ENCODE measurements at places on chromosomes 5 and 9. TPM values are rescaled to one million over a fixed set of nuclear protein-coding genes. Genes with fewer than 3 reads are reported as not detected.
A peak's percentile ranks its signal among the peaks of the same experiment; 100 is the strongest.

The PCDHA1 gene
- total RNA-seq: not detected

DNA sequence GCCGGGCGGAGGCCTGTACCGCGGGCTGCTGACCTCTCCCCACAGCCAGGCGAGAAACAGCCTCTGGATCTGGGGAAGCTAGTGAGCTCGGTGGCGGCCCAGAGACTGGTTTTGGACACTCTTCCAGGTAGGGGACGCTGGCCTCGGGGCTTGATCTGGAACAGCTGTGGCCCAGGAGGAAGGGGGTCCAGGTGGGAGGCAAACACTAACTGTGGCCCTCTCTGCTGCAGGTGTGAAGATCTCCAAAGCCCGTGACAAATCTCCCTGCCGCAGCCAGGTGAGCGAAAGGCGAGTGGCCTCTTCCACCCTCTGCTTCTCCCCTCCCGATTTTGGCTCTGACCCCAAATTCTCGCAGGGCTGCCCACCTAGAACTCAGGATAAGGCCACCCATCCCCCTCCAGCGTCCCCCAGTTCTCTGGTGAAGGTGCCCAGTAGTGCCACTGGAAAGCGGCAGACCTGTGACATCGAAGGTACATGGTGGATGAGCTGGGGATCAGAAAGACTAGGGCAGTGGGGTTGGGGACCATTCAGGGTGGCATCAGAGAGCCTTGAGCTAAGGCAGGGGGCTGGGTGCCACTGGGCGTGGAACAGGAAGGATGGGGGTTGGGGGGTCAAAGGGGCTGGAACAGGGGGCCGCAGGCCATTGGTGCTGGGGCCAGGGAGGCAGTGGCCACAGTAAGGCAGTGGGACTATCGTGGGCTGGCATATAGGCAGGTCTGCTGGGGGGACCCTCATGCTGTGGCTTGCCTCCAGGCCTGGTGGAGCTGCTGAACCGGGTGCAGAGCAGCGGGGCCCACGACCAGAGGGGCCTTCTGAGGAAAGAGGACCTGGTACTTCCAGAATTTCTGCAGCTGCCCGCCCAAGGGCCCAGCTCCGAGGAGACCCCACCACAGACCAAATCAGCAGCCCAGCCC, 12.9 kb upstream of the SLC34A1 start:
- DNase-seq: no peak

- no peak for DNase-seq
These were observed 11.7 kb downstream of the B4GALT7 start for GRCh38 chr5:177611446-177612214.

The MYO10 gene
- total RNA-seq: 11.2 TPM

- DNase-seq: no peak
These were observed 866.1 kb downstream of the TLE4 start for GRCh38 chr9:80437825-80438224.

GRCh38 chr5:51466214-51466613, 83.0 kb downstream of the ISL1 start:
- DNase-seq: no peak

The SPATA31A3 gene
- total RNA-seq: not detected

- no peak for DNase-seq
These were observed 142.5 kb upstream of the DMRT1 start for GRCh38 chr9:698954-699353.

- DNase-seq: no peak
These were observed 14.7 kb downstream of the SNX30 start for GRCh38 chr9:112765281-112765680.

DNA sequence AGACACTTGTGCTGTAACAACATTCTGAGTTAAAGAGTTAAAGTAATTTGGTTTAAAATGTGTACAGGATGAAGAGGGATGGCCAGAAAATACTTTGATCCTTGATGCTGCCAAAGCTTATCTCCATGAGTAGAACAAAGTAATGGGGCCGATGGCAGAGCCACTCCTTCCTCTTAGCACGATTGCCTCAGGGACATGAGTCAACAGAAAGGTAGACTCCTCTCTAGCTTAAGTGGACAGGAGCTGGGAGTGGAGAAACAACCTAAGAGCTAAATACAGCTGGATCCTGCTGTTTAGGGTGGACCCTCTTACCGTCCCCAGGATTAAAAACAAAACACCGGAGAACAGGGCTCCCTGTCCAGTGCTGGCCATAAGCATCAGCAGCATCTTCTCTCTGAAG, 267.3 kb downstream of the IRX1 start:
- no peak for DNase-seq

- DNase-seq: no peak
These were observed 59.1 kb upstream of the CAMK4 start for GRCh38 chr5:111165058-111165457.

GRCh38 chr9:79617395-79617794, 45.6 kb downstream of the TLE4 start:
- DNase-seq: no peak

The WWC1 gene
- total RNA-seq: 0.97 TPM

DNA sequence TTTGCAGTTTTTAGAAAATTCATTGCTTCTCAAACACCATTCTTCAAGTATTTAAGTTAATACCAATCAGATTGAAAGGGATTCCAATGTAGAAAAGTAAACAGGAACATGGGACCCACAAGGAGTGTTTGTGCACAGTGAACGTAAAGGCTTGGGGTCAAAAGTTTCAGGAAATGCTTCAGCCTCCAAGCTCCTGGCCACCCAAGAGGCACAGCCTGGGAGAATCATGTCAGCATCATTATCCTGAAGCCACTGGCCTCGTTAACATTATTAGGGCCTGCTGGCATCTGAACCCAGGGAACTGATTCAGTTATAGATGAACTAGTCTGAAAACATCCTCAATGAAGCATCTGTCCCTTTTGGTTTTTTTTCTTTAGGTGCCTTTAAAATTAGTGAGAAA, 122.9 kb downstream of the NXNL2 start:
- DNase-seq: no peak

The CARD6 gene
- 14.9 TPM for total RNA-seq

DNA sequence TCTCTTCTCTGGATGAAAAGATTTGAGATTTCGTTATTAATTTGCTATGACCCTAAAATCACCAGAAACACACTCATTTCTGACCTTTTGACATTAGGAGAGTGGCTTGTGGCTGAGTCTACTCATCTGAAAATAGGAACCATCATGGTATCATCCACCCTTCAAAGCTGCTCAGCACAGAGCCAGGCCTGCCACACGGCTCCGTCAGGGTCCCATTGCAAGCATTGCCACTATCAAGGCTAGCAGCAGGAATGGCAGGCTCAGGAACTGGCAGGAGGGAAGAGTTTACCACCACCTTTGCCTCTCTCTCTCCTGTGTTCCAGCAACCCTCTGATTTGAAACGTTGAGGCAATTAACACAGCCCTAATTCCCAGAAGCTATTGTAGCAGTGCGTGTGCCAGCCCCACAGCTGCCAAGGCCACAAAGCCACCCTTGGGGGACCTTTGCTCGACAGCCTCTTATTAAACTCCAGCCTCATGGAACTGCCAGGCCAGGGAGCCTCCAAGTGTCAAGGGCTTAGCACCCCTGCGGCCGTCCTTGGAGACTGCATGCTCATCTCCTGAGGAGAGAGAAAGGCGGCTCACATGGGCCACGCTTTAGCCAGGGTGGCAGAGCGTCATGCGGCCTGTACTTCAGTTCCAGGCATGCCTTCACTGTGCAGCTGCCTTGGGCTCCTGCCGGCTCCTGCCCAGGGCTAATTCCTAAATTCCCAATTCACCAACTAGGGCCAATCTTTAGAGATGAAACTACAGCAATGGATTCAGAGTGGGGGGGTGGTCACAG, 145.9 kb downstream of the ROR2 start:
- peak; percentile 76 for DNase-seq

- DNase-seq: no peak
These were observed 267.9 kb downstream of the FBXL17 start for GRCh38 chr5:108113950-108114349.

DNA sequence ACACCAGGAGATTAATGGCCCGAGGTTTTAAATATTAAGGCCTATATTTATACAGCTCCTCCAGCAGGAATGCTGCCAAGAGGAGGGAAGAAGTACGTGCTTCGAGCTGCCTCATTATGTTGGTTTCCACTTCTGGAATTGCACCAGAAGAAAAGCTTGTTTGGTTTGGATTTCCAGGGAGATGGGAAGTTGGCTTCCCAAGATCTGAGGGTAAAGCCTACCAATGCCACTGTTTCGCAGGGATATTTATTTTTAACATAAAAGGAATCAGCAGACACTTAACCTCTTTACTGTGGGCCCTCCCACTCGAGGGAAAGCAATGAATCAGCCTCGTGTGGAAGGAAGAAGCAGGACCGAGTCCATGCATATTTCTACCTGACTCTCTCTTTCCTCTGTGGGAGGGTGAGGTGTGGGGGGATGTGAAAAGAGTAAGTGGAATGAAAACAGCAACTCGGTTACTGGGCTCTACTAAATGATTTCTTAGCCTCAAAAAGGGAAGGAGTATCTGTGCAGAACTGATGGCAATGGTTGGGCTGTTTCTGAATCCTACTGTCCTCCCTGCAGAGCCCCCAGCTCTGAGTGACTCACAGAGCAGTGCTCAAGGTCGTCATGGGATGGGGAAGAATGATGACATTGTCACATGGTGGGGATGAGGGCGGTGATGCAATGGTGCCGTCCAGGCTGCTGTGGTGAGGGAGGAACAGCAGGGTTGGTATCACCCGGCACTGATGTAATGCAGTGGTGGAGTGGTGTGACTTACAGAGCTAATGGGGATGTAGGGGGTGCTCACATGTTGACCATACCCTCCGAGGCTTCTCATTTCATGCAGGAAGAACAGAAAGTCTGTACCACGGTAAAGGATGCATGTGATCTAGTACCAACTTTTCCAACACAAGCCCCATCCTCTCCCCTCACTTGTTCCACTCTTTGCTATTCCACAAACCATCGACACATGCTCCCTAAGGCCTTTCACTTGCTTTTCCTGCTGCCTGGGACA, 215.0 kb upstream of the PANK3 start:
- peak; percentile 88 for DNase-seq

Data from posterior vena cava (tissue), 2 donors.